T-helper 2 cell treated with Interferon-gamma antibody and Interleukin-4, amounts not matched to agents 5 μg/mL and 100 μg/mL, for 36 hours (primary cell): ENCODE measurements at places on chromosomes 3 and 15.

GRCh38 chr15:66505430-66505811 lies 295 bp downstream of the ZWILCH start:
- no peak for DNase-seq

DNA sequence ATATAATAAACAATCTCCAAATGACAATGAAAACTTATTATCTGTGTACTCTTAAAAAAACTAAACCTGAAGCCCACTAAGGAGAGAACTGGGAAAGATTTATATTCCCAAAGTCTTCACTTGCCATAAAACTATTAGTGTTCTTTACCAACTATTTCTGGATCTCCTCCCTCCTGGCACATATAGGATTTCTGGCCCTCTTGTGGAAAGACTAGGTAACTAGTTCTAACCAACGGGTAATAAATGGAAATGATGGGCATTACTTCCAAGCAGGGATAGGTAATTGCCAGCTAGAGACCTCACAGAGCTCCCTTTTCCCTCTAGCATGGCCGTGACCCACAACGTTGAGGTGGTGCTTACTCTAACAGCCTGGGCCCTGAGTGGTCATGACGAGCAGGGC lies 110.1 kb downstream of the DNAH12 start:
- DNase-seq = no peak

- no peak for DNase-seq
These were observed 84.0 kb upstream of the PXYLP1 start for GRCh38 chr3:141147657-141148056.

DNA sequence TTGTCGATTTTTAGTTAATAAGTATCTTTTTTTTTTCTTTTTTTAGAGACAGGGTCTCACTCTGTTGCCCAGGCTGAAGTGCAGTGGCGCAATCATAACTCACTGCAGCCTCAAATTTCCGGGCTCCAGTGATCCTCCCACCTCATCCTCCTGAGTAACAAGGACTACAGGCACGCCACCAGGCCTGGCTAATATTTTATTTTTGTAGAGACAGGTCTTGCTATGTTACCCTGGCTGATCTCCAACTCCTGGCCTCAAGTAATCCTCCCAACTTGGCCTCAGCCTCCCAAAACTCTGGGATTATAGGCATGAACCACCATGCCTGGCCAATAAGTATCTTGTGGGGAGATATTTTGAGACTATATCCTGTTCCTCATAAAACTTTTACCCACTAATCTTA lies 29.4 kb upstream of the ARID3B start:
- DNase-seq = no peak

GRCh38 chr3:139227165-139227564 lies 116.7 kb upstream of the MRPS22 start:
- no peak for DNase-seq

GRCh38 chr15:58510715-58511598 lies 79.2 kb downstream of the LIPC start:
- no peak for DNase-seq

- DNase-seq = no peak
These were observed 30.9 kb upstream of the TLE3 start for GRCh38 chr15:70128414-70129140.

GRCh38 chr3:123386477-123387040 lies 62.3 kb downstream of the ADCY5 start:
- no peak for DNase-seq

DNA sequence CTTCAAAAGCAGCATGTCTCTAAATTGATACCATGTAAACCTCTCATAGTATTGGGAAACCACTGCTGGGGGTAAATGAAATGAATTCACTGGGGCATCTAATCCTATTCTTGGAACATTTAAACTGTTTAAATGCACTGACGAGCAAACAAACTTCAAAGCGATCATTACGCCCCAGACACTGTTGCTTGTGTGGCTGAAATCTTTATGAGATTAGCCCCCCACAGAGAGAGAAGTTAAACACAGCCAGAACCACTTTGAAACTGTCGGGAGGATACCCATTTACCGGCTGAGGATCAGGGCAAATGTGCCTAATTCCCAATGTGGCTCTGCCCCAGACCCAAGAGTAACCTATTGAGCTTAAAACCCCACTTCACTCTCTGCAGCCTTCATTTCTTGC lies 308.4 kb upstream of the CDIN1 start:
- DNase-seq = no peak

- DNase-seq = no peak
These were observed 456.2 kb upstream of the THBS1 start for GRCh38 chr15:39124553-39125171.

- DNase-seq = no peak
These were observed 34.8 kb downstream of the ZMAT3 start for GRCh38 chr3:179036626-179037300.

GRCh38 chr15:25792128-25792527 lies 71.0 kb downstream of the ATP10A start:
- DNase-seq = no peak

GRCh38 chr15:88398011-88398410 lies 69.2 kb downstream of the MRPL46 start:
- DNase-seq = no peak

- DNase-seq = no peak
These were observed 10.0 kb downstream of the ARMC8 start for GRCh38 chr3:138197058-138197457.

- DNase-seq = no peak
These were observed 103.0 kb downstream of the ZNF385D start for GRCh38 chr3:21647961-21648360.

DNA sequence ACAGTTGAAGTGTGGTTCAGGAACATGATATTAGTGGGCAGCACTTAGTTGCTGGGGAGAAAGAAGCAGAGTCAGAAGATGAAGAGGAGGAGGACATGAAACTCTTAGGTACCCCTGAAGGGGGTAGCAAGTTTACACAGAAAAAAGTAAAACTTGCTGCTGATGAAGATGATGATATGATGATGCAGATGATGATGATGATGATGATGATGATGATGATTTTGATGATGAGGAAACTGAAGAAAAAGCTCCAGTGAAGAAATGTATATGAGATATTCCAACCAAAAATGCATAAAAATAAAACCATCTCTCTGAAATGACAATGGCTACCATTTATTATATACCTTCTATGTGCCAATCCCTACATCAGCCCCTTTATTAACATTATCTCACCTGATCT lies 39.9 kb upstream of the SOX14 start:
- DNase-seq = no peak

DNA sequence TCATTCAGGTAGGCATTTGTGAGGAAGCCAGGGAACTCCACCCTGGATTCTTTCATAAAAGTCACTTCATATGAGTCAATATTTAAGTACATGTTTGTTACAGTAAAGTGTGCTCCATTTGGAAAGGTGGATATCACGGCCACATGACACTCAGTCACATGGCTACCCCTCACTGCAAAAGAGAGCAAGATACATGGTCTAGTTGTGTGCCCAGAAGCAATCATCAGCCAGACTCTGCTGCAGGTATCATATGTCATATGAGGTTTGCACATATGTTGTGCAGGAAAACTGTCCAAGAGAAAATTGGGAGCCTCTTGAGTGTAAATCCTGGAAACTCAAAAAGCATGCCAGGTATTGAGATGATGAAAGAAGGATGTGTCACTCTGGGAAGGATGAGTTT lies 55.0 kb upstream of the NMNAT3 start:
- DNase-seq = no peak

GRCh38 chr3:58214484-58215316 lies 3.9 kb upstream of the DNASE1L3 start:
- peak; percentile 68 for DNase-seq

DNA sequence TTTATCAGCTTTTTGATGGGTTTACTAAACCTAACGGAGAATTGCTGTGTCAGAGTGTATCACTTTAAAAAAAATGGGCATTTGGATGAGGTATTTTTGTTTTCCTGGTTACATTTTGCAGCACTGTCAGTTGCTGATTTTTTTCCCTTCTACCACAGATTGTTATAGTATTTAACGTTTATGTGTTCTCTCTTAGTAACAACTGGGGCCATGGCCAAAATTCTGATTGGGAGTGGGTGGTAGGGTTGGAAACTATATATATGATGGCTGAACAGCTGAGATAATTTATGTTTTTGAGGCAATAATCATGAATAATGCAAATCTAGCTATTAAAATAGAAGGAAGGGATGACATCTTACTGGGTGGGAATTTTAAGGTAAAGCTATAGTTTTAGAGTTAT lies 229.4 kb upstream of the SUCLG2 start:
- DNase-seq = no peak

GRCh38 chr3:73621388-73621787 lies 3.4 kb downstream of the PDZRN3 start:
- no peak for DNase-seq

DNA sequence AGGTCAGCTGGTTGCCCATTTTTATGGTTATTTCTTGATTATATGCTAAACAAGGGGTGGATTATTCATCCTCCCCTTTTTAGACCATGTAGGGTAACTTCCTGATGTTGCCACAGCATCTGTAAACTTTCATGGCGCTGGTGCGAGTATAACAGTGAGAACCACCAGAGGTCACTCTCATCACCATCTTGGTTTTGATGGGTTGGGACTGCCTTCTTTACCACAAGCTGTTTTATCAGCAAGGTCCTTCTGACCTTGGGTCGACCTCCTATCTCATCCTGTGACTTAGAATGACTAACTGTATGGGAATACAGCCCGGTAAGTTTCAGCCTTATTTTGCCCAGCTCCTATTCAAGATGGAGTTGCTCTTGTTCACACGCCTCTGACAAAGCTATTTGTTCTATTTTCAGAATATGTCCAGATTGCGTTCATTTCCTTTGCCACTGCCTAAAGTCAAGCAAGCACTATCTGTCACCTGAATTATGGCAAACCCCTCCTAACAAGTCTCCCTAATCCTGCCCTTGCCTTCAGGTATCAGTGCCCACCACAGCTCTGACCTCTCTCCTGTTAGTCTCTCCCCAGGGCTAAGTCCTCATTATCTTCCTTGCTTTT lies 308.5 kb downstream of the ROBO2 start:
- no peak for DNase-seq

DNA sequence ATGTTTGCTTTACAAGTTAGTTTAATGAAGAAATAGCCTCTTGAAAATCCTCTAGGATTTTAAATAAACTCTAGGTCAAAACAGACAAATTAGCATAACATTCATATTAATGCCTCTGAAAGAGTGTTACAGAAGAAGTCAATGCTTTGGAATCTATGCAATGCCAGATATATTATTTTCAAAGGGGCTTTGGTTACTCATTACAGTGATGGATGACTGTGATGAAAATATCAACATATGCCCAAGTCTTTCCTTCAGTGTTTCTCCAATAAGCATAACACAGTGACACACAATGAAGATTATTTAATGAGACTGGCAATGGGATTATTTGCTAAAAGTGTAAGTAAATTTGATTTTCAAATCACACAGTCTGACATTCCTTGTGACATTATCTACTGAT lies 1247.2 kb downstream of the ROBO2 start:
- DNase-seq = no peak

GRCh38 chr15:100949691-100950090 lies 30.5 kb downstream of the LRRK1 start:
- no peak for DNase-seq

- no peak for DNase-seq
These were observed at the start of gene GHRL for GRCh38 chr3:10292505-10293419. Gene GHRL, minus strand, starts transcription at chr3:10292947. Its CDS starts 2,767 bp downstream, at chr3:10290180.

GRCh38 chr3:151067158-151067557 lies 18.3 kb upstream of the MED12L start:
- DNase-seq = no peak

- no peak for DNase-seq
These were observed 67.8 kb upstream of the SLC24A5 start for GRCh38 chr15:48052946-48053345.

DNA sequence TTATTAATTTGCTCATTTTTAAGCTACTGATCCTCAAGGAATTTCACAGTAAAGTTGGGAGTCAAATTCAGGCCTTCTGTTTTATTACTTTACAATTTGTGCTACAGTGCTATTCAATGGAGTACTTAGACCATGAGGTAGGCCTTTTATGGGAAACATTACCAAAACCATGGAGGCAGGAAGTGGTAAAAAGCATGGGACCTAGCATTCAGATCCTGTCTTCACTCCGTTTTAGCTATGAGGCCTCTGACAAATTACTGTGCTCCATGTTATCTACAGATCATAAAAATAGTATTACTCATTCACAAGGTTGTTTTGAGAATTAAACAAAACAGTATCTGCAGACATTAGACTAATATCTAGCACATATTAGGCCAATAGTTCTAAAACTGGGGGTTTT lies 140.6 kb upstream of the SLITRK3 start:
- no peak for DNase-seq

DNA sequence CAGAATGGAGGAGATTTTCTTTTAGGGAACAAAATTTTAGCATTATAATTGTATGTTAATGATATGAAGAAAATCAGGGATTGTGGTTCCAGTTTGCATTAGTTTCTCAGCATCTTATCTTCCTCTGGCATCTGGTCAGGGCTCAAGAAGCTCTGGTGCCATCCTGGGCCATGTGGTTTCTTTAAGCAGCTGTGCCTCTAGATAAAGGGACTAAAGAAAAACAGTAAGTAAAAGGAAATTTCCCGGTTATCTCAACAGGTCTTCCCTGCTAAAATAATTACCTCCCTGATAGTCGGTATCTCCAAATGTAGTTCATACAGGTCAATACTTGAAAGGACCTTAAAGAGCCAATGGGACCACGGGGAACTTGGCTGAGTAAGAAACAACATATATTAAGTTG lies 375.1 kb upstream of the RBMS3 start:
- DNase-seq = no peak

- no peak for DNase-seq
These were observed 24.1 kb upstream of the ARPIN start for GRCh38 chr15:89936786-89937265.

- no peak for DNase-seq
These were observed 3.2 kb upstream of the SLC9A9 start for GRCh38 chr3:143851331-143852017.

- peak; percentile 76 for DNase-seq
These were observed 4.9 kb downstream of the TLR9 start for GRCh38 chr3:52220380-52221026.

GRCh38 chr3:122955916-122956692 lies 71.5 kb downstream of the SEMA5B start:
- no peak for DNase-seq

DNA sequence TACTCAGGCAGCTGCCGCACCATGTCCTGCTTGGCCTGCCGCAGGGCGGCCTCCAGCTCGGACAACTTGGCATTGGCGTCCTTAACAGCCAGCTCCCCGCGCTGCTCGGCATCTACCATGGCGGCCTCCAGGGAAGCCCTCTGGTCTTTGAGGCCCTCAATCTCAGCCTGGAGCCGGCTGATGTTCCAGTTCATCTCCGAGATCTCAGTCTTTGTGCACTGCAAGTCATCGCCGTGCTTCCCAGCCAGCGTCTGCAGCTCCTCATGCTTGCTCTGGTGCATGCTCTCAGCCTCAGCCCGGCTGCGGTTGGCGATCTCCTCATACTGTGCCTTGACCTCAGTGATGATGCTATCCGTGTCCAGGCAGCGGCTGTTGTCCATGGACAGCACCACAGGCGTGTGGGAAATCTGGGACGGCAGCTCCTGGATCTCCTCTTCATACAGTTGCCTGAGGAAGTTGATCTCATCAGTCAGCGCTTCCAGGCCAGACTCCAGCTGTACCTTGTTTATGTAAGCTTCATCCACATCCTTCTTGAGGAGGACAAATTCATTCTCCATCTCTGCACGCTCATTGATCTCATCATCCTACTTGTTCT lies 15.5 kb upstream of the PSTPIP1 start:
- no peak for DNase-seq

- DNase-seq = no peak
These were observed 257.4 kb downstream of the STXBP5L start for GRCh38 chr3:121165397-121165837.

GRCh38 chr3:50525987-50526386 lies 22.6 kb upstream of the CACNA2D2 start:
- peak; percentile 61 for DNase-seq

GRCh38 chr3:167750272-167750971 lies 14.9 kb downstream of the SERPINI1 start:
- no peak for DNase-seq

GRCh38 chr15:96316953-96317629 lies 13.4 kb upstream of the NR2F2 start:
- no peak for DNase-seq
